Stimulated activated CD4-positive, alpha-beta T cell treated with anti-CD3 and anti-CD28 coated beads, Interleukin-12 subunit alpha, Interleukin-12 subunit beta, amount 100 ng/mL, for 24 hours (primary cell): ENCODE measurements at places on chromosomes 7 and 10.

DNA sequence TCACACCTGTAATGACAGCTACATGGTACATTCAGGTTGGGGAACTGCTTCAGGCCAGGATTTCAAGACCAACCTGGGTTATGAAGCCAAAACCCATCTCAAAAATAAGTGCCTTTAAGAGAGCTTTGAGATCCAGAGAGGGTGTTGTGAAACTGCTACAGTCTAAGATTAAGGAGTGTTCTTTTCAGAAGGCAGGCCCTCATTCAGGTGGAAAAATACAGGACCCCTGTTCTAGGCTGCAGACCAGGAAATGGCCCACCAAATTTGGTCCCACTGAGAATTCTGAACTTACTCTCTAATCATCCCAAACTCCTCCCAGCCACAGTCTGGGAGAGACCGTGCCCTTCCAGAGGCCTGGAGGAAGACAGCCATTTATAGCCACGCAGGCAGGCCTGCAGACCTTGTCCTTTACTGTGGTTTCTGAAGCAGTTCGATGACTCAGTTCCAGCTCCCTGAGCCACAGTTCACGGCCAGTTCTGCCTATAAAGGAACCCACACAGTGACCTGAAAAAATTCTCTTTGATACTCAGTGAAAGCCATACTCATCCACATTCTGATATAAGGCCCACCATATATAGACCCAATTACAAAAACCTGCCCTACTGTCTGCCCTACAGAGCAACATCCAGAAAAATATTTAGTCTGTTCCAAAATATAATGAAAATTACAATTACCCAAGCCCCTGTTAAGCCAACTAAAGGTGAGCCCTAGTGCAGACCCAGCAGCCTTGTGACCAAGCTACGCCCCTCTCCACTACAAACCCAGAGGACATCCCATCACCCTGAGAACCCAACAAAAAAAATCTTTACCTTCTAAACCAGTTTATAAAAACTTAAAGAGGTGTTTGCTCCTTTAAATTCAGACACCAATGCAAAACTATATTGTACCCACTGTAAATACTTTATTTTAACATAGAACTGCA lies 21.2 kb downstream of the ZNF680 start:
- no peak for DNase-seq

DNA sequence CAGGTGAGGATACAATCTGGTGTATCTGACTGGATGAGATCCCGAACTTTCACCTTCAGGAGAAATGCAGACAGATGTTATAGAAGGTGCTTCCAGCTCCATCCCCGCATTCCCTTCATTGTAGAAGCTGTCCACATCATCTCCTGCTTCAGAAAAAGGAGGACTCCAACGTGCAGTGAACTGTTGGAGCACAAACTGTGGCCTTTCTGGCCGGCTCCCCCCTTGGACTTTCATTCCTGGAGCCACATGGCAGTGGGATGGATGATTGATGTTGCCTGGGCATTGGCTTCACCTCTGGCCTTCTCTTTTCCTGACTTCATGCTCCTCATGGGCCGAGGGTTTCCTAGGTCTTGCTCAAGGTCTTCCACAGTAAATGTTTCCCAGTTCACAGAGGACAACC lies 29.6 kb upstream of the ZNF273 start:
- DNase-seq, result no peak

DNA sequence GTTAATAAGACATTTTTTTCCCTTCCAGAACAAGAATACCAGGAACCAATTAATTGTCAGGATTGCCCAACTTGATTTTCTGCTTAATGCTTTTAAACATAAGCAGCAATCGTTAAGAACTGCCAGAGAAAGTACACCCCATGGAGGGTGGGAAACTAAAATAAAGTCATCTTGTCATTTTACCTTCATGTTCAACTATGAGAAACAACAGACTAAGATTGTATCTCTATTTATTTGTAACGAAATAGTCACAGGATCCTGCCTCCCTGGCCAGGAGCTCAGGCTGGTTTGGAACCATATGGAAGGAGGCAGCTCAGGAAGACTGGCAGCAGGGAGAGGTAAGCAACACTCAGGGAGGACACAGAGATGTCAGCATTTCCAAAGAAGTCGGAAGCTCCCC lies 129.6 kb downstream of the TNS3 start:
- no peak for DNase-seq

DNA sequence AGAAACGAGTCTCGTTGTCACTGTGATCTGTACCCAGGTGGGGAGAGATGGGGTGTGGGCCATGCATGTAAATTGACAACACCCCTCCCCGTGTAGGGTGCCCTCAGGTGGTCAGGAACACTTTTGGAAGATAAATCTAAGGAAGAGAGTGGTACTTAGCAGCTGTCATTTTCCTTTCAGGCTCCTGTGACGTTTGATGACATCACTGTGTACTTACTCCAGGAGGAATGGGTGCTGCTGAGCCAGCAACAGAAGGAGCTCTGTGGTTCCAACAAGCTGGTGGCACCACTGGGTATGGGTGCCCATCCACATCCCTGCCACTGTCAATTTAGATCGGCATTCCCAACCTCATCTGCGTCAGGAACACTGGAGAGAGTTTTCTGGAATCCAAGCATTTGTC lies 6.3 kb downstream of the ZNF862 start:
- DNase-seq, result no peak

GRCh38 chr7:82539969-82540368 lies 96.4 kb upstream of the CACNA2D1 start:
- DNase-seq, result no peak

DNA sequence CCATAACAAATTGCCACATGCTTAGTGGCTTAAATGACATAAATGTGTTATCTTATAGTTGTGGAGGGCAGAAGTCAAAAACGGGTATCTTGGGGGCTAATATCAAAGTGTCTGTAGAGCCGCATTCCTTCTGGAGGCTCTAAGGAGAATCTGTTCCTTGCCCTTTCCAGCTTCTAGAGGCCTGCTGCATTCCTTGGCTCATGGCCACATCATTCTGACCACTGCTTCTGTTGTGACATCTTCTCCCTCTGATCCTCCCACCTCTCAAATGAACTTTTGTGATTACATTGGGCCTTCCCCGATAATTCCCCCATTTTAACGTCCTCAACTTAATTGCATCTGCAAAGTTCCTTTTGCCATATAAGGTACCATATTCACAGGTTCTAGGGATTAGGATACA lies 76.1 kb downstream of the CYP26A1 start:
- no peak for DNase-seq

DNA sequence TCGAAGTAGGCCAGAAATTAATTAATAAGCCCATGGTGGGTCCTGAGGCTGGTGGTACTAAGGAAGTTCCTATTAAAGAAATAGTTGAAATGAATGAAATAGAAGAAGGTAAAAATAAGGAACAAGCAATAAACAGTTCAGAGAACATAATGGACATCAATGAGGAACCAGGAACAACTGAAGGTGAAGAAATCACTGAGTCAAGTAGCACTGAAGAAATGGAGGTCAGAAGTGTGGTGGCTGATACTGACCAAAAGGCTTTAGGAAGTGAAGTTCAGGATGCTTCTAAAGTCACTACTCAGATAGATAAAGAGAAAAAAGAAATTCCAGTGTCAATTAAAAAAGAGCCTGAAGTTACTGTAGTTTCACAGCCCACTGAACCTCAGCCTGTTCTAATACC lies 36.0 kb downstream of the SLK start:
- no peak for DNase-seq

DNA sequence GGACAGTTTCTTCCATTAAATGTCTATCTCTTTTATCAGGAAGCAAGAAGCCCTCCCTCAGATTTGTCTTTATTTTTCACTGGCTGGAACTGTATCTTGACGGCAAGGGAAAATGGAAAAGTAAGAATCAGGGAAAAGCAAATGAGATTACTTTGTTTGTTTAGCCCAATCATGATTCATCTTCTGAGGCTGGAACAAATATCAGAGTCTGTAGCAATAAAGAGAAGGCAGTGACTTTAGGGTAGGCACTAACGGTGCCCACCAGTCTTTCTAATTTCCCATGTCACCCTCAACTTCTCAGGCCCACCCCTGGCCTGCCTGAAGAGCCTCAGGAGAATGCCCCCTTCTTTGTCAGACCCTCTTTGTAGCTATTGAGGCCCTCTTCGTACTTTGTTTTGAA lies 36.3 kb upstream of the GOLGA7B start:
- DNase-seq, result no peak

DNA sequence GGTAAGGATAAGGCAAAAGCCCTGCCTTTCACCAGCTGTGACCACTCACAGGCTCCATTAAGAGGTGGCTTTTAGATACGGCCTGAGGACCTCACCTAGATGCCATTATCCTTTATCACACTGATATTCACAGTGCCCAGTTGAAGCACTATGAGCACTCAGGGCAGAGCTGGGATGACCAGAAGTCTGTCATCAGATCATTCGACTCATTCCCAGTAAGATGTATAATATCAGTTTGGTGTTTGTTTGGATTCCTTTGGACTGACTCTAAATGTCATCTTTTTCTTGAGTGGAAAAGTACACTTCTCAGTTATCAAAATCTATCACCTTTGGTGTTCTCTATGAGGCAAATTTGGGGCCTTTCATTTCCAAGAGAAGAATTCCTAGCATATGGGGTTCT lies 18.7 kb downstream of the CCDC136 start:
- no peak for DNase-seq

DNA sequence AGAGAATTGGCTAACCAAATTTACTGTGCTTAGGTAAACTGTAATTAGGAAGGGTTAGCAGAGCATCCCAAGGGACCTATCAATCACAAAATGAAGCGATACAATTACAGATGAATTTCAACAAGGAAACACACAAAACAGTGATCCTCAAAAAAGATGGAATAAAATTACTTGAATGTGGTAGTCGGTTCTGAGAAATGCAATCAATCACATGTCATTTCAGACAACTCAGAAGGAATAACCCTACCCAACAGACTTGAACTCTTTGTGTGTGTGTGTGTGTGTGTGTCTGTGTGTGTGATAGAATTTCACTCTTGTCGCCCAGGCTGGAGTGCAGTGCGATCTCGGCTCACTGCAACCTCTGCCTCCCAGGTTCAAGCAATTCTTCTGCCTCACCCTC lies 43.5 kb downstream of the ST8SIA6 start:
- DNase-seq, result no peak

DNA sequence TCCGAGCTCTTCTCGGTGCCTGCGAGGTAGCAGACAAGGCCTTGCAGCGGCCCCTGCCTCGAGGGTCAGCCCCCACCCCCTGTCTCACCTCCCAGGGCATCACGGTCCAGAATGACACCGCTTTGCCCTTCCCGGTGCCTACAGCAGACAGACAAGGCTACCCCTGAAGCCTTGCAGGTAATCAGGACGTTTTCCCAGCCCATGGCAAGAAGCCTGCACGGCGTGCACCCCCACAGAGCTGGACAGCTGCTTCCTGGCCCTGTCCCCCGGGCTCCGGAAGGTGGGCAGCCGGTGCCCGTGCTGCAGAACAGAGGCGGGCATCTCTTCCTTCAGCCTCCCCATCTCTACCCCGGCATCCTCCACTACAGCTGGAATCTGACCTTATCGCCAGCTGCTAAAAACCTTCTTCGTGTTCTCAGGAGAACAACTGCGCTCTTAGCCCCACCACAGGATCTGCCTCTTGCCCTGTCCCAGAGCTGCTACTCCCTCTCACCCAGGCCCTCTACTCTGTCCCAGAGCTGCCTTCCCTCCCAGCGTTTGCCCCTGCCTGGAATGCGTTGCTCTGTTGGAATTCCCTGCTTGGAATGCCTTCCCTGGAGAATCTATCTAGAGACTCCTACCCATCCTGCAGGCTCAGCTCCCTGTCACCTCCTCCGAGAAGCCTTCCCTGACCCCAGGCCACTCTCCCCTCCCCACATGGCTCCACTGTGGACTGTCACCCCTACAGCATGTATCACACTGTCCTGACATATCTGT lies 4.7 kb downstream of the MYL10 start:
- no peak for DNase-seq

GRCh38 chr7:46100521-46100920 lies 179.4 kb upstream of the IGFBP3 start:
- DNase-seq, result no peak

DNA sequence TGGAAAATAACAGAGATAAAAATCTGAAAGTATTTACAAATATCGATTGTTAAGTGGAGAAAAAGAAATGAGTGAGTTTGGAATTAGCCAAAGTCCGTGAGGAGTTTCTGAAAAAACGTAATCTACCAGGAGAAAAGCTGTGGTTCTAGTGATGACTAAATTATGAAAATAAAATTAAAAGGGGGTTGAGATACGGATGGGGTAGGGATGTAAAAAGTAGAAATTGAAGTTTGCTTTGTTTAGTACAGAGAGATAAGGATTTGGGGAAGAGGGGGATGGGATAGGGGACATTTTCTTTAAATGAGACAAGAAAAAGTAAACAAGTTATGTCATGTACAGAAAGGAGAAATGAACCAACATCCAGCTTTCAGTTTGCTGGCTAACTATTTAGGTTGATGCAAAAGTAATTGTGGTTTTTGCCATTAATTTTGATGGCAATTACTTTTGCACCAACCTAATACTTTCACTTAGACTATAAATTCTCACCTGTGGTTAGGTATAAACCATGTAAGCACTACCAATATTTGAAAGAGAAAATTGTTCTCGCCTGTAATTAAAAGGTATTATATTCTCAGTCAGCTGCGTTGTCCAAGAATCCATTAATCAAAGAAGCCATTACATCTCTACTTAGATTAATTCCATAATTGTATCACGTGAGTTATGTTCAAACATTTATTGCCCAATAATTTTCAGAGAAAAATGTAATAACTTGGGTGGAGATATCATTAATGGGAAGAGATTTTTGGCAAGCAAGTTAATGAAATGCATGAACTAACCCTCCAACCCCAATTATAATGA lies 143.0 kb upstream of the NRP1 start:
- no peak for DNase-seq

DNA sequence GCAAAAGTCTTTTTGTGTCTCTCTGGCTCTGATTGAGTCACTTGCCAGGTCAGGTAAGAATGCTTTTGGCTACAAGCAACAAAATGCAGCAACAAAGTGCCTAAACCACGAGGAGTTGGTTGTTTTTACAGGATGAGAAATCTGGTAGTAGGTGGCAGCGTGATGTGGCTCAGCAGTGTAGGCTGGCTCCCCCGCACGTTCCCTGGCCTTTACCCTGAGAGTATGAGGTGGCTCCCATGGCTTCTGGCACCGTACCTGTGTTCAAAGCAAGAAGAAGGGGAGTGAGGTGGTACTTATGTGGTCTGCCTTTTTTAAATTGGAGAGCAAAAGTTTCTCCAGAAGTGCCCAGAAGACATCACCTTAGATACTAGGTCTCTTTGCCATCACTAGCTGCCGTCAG lies 11.7 kb downstream of the PRKRIP1 start:
- DNase-seq, result no peak

DNA sequence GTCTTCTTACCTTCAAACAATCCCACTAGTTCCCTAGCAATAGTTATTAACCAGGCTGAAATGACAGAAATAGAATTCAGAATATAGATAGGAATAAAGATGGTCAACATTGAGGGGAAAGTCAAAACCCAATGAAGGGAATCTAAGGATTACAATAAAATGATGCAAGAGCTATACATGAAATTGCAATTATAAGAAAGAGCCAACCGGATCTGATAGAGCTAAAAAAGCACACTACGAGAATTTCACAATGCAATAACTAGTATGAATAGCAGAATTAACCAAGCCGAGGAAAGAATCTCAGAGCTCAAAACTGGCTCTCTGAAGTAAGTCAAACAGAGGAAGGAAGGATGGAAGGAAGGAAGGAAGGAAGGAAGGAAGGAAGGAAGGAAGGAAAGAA lies 288.7 kb upstream of the KCND2 start:
- DNase-seq, result no peak
